Activated T-helper 2 cell treated with anti-CD3 and anti-CD28 coated beads, Interferon-gamma antibody, Interleukin-2, Interleukin-4, amounts not matched to agents 10 μg/mL and 5 μg/mL and 100 μg/mL, durations not matched to agents 14 hours and 24 hours and 36 hours (primary cell): ENCODE measurements at places on chromosomes 1 and 21.

- H3K4me3 ChIP-seq: no peak overlapping the region
- DNase-seq: no peak
- H3K27ac ChIP-seq: no peak overlapping the region
- peaks cover 35% of the 10 kb centered on the region for H3K4me1 ChIP-seq
- no peaks in the 10 kb centered on the region for H3K27me3 ChIP-seq
Observed at GRCh38 chr1:21305900-21306189, 15.6 kb upstream of the ECE1 start.

GRCh38 chr1:6956488-6957159 is 171.4 kb downstream of the CAMTA1 start:
- H3K4me3 ChIP-seq: no peak overlapping the region
- DNase-seq: no peak
- peaks cover 4% of the 10 kb centered on the region for H3K27me3 ChIP-seq
- H3K27ac ChIP-seq: no peak overlapping the region

DNA sequence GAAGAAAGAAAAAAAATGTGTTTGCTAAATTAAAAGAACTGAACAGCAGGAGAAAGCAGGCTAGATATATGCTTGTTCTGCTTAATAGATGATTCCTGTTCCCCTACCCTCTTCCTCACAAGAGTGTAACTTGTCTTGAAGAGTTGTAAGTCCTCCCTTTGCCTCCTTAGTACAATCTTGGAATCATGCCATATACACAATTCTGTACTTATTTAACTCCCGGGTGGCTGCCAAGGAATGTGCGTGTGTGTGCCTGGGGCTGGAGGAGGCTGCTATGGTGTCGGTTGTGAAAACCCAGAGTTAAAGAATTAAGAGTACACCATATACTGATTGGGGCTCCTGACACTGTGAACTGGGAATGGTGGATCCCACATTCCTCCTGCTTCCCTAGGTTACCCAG is 194.2 kb downstream of the SIPA1L2 start:
- no peaks in the 10 kb centered on the region for H3K36me3 ChIP-seq
- DNase-seq: no peak
- peaks cover 9% of the 10 kb centered on the region for H3K4me1 ChIP-seq
- H3K4me3 ChIP-seq: no peak overlapping the region
- no peak overlapping the region for H3K27ac ChIP-seq

- no peak overlapping the region for H3K4me3 ChIP-seq
- H3K27ac ChIP-seq: no peak overlapping the region
- H3K4me1 ChIP-seq: no peaks in the 10 kb centered on the region
- peaks cover 31% of the 10 kb centered on the region for H3K36me3 ChIP-seq
- no peaks in the 10 kb centered on the region for H3K27me3 ChIP-seq
- DNase-seq: no peak
Observed at GRCh38 chr1:212341090-212341489, 55.9 kb downstream of the PPP2R5A start.

DNA sequence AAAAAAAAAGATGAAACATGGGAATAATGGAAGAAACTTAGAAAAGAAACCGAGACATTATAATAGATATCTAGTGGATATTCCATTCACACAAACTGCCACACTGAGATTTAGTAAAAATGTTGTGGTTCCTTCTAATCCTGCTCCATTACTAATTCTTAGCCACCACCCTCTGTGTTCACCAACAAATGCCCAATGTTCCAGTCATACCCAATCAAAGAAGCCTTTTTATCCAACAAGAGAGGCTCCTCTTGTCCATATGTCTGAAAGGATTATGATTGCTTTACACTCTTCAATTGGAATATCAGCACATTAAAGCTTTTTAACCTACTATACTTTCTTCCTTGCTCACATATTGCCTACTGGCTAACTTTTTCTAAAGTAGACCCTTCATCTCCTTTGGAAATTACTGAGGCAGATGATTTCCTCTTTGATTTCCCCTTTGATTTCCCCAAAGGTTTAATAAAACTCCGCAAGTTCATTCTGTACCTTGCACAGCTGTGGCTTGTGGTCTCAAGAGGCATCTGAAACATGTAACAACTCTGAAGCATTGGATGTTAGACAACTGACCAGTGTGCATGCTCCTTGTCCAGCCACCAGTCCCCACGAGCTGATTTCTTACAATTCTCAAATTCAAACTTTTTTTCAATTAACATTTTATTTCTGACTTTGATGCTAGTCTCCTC is 305.6 kb upstream of the LYPLAL1 start:
- no peak for DNase-seq
- H3K27ac ChIP-seq: no peak overlapping the region
- no peaks in the 10 kb centered on the region for H3K27me3 ChIP-seq
- H3K36me3 ChIP-seq: no peaks in the 10 kb centered on the region
- H3K4me3 ChIP-seq: no peak overlapping the region
- H3K4me1 ChIP-seq: no peaks in the 10 kb centered on the region

- no peaks in the 10 kb centered on the region for H3K4me1 ChIP-seq
- no peak for DNase-seq
- no peak overlapping the region for H3K4me3 ChIP-seq
- no peaks in the 10 kb centered on the region for H3K36me3 ChIP-seq
- H3K27ac ChIP-seq: no peak overlapping the region
- H3K27me3 ChIP-seq: no peaks in the 10 kb centered on the region
Observed at GRCh38 chr21:41188486-41189149, 20.7 kb downstream of the BACE2 start.

- H3K4me1 ChIP-seq: peaks cover 41% of the 10 kb centered on the region
- H3K36me3 ChIP-seq: peaks cover 89% of the 10 kb centered on the region
- H3K4me3 ChIP-seq: peak overlapping the region; percentile 37
- H3K27ac ChIP-seq: peak overlapping the region; percentile 81
- no peaks in the 10 kb centered on the region for H3K27me3 ChIP-seq
- no peak for DNase-seq
Observed at GRCh38 chr1:214397497-214397896, 116.5 kb downstream of the SMYD2 start.

- H3K4me1 ChIP-seq: peaks cover 30% of the 10 kb centered on the region
- H3K36me3 ChIP-seq: peaks cover 21% of the 10 kb centered on the region
- H3K27ac ChIP-seq: peak overlapping the region; percentile 80
- H3K27me3 ChIP-seq: no peaks in the 10 kb centered on the region
- DNase-seq: no peak
Observed at GRCh38 chr21:29196670-29197191, 66.3 kb downstream of the MAP3K7CL start.

DNA sequence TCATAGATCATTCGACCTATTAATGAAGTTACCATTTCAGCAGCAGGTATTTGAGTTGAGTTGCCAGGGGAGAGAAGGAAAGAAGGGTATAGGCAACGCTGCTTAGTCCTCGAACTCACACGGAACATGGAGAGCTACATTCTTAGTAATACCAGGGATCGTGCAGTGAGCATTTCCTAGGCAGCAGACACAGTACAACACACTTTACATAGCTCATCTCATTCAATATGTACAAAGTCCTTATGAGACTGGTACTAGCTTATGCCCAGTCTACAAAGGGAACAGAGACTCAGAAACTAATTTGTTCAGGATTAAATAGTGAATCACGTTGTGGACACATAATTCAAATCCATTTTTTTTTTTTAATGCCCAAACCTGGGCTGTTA is 25.6 kb downstream of the IRF2BP2 start:
- no peak overlapping the region for H3K4me3 ChIP-seq
- H3K27ac ChIP-seq: no peak overlapping the region
- peaks cover 1% of the 10 kb centered on the region for H3K27me3 ChIP-seq
- H3K4me1 ChIP-seq: peaks cover 14% of the 10 kb centered on the region
- no peak for DNase-seq
- H3K36me3 ChIP-seq: no peaks in the 10 kb centered on the region

DNA sequence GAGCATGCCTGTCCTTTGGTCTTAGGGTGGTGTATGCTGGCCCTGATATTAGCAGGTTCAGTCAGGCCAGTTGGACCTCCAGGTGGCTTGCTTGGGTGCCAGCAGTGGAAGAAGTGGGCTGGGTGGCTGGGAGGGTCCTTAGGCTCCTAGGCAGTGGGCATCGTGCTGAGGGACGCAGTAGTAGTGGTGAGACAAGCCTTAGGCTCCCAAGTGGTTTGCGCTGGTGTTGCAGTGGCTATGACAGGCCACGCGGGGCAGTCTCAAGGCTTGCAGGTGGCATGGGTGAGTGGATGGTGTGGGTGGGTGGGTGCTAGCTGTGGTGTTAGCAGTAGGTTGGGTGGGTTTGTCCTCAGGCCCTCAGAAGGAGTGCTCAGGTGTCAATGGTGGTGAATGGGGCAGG is 162.3 kb downstream of the FMN2 start:
- H3K4me1 ChIP-seq: no peaks in the 10 kb centered on the region
- H3K4me3 ChIP-seq: no peak overlapping the region
- H3K27ac ChIP-seq: no peak overlapping the region
- H3K27me3 ChIP-seq: no peaks in the 10 kb centered on the region

DNA sequence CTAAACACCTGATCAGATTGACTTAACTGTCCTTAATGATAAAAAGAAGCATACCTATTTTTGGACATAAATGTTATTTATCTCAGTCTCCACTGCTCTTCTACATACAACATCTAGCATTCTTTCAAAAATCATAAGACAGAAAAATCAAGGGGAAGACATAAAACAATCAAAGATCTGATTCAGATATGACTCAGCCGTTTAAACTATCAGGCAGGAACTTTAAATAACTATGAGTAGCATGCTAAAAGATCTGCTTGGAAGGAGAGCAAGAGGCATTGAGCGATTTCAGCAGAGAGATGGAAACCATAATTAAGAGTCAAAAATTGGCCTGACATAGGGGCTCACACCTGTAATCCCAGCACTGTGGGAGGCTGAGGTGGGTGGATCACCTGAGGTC is 27.2 kb upstream of the SLC22A15 start:
- no peak overlapping the region for H3K4me3 ChIP-seq
- no peak overlapping the region for H3K27ac ChIP-seq
- DNase-seq: no peak
- H3K27me3 ChIP-seq: peaks cover 13% of the 10 kb centered on the region
- no peaks in the 10 kb centered on the region for H3K36me3 ChIP-seq

DNA sequence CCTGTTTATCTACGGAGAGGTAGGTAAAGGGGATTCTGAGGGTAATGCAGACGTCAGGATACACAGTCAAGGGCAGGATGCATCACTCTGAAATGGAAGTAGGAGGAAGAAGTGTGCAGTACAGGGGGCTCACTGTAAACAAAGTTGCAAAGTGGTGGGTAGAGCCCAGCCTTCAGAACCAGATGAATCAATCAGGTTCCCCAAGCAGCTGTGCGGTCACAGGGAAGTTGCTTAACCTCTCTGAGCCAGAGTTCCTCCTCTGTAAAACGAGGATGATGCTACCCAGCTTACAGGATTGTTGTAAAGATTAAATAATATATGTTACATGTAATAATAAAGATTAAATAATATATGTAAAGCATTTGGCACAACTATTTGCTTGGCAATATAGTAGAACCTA is 13.5 kb upstream of the MYOM3 start:
- no peaks in the 10 kb centered on the region for H3K4me1 ChIP-seq

DNA sequence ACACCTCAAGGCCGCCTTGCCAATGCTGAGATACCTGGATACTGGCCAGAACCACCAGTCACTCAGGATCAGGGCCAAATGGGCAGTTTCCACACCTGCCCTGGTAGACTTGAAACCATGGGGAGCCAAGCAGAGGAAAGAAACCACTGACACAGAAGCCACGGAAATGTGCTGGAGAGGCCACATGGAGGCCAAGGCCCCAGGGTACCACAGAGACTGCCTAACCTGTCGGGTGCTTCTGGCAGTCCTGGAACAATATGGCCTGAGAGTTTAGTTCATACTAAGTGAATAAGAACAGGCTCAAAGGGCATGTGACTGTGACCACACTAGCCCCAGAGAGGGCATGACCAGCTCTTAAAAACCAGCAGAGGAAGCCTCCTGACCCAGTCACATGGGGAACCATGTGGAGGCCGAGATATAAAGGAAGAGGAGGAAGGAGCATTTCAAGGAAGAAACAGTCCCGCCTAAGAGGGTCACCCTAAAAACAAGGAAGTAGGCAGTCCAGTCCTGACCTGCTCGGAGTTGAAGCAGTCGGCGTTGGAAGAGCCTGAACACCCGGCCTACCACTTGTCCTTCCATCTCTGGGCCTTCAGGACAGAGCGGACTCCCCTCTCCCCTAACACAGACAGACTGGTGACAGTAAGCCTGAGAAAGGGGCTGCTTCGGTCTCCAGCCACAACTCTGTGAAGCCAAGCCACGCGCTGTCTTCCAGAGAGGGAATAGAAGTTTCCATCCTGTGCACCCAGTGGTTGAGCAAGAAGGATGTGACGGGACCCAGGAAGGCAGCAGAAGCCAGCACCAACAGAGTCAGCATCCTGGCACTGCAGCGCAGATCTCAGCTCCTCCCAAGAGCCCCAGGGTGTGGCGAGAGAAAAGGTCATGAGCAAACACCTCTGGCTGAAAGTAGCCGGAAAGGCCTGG is at the start of gene DENND2D:
DENND2D (minus strand) TSS at position 766 of the 921 bp plus-strand sequence; CDS start at position 579, 187 bp downstream.
- H3K27ac ChIP-seq: peak within 1 kb of the TSS; percentile 97
- H3K36me3 ChIP-seq: peaks cover 51% of the 10 kb centered on the region
- DNase-seq: peak; percentile 55
- peak within 1 kb of the TSS; percentile 98 for H3K4me3 ChIP-seq
- peaks cover 70% of the 10 kb centered on the region for H3K4me1 ChIP-seq
- no peaks in the 10 kb centered on the region for H3K27me3 ChIP-seq

DNA sequence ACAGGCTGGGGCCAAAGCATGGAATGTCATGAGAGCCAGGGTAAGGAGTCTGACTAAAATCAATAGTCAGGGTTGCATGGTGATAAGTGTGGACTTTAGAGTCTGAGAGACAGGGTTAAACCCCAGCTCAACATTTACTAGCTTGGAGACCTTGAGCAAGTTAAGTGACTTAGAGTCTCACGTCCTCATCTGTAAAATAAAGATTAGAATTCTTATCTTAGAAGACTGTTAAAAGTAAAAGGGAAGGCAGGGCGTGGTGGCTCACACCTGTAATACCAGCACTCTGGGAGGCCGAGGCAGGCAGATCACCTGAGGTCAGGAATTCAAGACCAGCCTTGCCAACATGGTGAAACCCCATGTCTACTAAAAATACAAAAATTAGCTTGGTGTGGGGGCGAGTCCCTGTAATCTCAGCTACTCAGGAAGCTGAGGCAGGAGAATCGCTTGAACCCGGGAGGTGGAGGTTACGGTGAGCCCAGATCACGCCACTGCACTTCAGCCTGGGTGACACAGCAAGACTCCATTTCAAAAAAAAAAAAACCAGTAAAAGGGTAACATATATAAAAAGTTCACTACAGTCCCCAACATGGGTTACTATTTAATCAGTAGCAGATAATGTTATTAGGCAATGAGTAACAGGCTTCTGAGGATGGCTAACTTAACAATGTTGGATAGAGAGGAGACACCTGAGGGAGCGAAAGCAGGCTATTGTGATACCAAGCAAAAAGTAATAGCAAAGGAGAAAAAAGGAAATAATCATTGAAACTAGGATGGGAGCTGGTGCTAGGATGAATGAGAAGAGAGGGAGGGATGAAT is 20.8 kb downstream of the TMCO1 start:
- no peak overlapping the region for H3K27ac ChIP-seq
- DNase-seq: no peak
- H3K27me3 ChIP-seq: no peaks in the 10 kb centered on the region
- H3K4me3 ChIP-seq: no peak overlapping the region

GRCh38 chr1:219660666-219661463 is 48.0 kb upstream of the ZC3H11B start:
- H3K27me3 ChIP-seq: peaks cover 2% of the 10 kb centered on the region
- H3K4me3 ChIP-seq: peak overlapping the region; percentile 47
- peak; percentile 31 for DNase-seq
- no peaks in the 10 kb centered on the region for H3K36me3 ChIP-seq
- H3K4me1 ChIP-seq: peaks cover 9% of the 10 kb centered on the region

GRCh38 chr1:33781652-33782051 is 82.2 kb upstream of the HMGB4 start:
- H3K4me1 ChIP-seq: no peaks in the 10 kb centered on the region
- no peaks in the 10 kb centered on the region for H3K27me3 ChIP-seq
- no peak for DNase-seq
- H3K27ac ChIP-seq: no peak overlapping the region

GRCh38 chr1:18176619-18177018 is 69.0 kb downstream of the IGSF21 start:
- H3K4me1 ChIP-seq: no peaks in the 10 kb centered on the region
- no peaks in the 10 kb centered on the region for H3K36me3 ChIP-seq
- H3K27ac ChIP-seq: no peak overlapping the region
- H3K27me3 ChIP-seq: peaks cover 11% of the 10 kb centered on the region
